Activated naive CD8-positive, alpha-beta T cell treated with anti-CD3 and anti-CD28 coated beads, Interleukin-2, amount 10 ng/mL, durations not matched to agents 7 days and 5 days (primary cell): ENCODE measurements at places on chromosomes 6 and 20. TPM values are rescaled to one million over a fixed set of nuclear protein-coding genes. Genes with fewer than 3 reads are reported as not detected.

SOX12 gene
- 10.6 TPM for total RNA-seq

SLC4A11 gene
- 2.4 TPM for total RNA-seq

ARMH2 gene
- 1.6 TPM for total RNA-seq

CDC40 gene
- total RNA-seq: 30.2 TPM

POU5F1 gene
- total RNA-seq: 0.34 TPM

RIMS1 gene
- not detected for total RNA-seq

TBX18 gene
- total RNA-seq: not detected

WFDC6 gene
- not detected for total RNA-seq

ROS1 gene
- total RNA-seq: not detected

BHLHE23 gene
- not detected for total RNA-seq

- H3K4me3 ChIP-seq: no peak overlapping the region
- H3K27ac ChIP-seq: no peak overlapping the region
- DNase-seq: no peak
These were observed 66.6 kb downstream of the RNF182 start for GRCh38 chr6:13991393-13991792.

- H3K36me3 ChIP-seq: peaks cover 2% of the 10 kb centered on the region
- H3K4me1 ChIP-seq: peaks cover 26% of the 10 kb centered on the region
These were observed 662 bp downstream of the ENTPD6 start for GRCh38 chr20:25195962-25196785.

DNA sequence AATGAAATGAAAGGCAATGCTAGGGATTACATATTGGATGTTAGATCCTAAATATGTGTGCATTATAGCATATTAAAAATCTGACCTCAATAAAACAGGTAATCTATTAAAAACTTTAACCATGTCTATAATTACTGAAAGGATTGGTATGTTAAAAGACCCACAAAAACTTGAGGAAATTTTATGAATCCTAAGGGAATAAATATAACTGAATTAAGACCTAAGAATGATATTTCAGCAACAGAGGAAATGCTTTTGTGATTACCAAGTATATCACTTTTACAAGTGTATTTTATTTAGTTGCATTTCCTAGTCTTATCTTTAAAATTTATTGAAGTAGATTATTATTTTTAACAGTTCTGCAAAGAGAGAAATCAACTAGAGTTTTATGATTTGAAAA lies 571.5 kb downstream of the HDGFL1 start:
- no peak for DNase-seq
- H3K36me3 ChIP-seq: no peaks in the 10 kb centered on the region
- H3K4me3 ChIP-seq: no peak overlapping the region
- no peaks in the 10 kb centered on the region for H3K4me1 ChIP-seq

DNA sequence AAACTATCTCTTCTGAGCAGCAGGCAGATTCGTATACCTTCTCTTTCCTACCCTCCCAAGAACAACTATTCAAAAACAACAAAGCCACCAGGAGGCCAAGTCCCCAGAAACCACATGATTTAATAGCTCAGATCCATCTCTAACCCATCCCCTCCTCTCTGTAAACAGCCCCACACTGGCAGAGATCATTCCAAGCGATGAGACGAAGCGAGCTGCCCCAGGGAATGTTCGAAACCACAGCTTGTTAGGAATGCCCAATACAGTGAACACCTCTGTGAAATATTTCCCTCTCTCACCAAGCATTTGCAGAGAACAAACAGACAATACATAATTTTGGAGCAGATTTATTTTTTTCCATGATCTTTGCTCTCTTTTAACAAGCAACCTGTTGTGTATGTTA lies 231.8 kb downstream of the SOD2 start:
- no peaks in the 10 kb centered on the region for H3K36me3 ChIP-seq
- DNase-seq: no peak
- H3K4me3 ChIP-seq: no peak overlapping the region
- H3K27me3 ChIP-seq: peaks cover 4% of the 10 kb centered on the region

- H3K4me3 ChIP-seq: peak overlapping the region; percentile 76
- DNase-seq: no peak
- H3K27ac ChIP-seq: peak overlapping the region; percentile 70
- peaks cover 55% of the 10 kb centered on the region for H3K4me1 ChIP-seq
- H3K27me3 ChIP-seq: peaks cover 31% of the 10 kb centered on the region
These were observed 12.0 kb upstream of the LTA start for GRCh38 chr6:31559958-31560696.

DNA sequence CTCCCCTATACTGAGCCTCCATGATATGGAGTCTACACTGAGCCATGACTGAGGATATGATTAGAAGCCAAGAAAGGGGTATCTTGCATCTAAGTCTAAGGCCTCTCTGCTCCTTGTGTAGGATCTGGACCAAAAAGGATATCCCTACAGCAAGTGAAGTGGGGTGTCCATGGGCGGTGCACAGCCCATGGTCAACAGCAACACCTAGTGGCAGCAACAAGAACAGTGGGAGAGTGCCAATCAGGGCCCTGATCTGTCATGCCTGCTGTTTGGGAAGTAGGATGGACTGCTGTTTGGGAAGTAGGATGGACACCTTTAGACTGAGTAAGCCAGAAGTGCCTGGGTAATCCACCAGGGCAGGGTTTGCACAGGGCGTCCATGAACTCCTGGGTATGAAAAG lies 22.4 kb downstream of the PTGIS start:
- no peak overlapping the region for H3K4me3 ChIP-seq
- peaks cover 2% of the 10 kb centered on the region for H3K27me3 ChIP-seq
- H3K4me1 ChIP-seq: peaks cover 9% of the 10 kb centered on the region
- DNase-seq: no peak
- peaks cover 4% of the 10 kb centered on the region for H3K36me3 ChIP-seq

- no peak overlapping the region for H3K27ac ChIP-seq
- H3K27me3 ChIP-seq: peaks cover 62% of the 10 kb centered on the region
- no peak overlapping the region for H3K4me3 ChIP-seq
- H3K4me1 ChIP-seq: peaks cover 2% of the 10 kb centered on the region
- no peak for DNase-seq
These were observed 11.7 kb upstream of the HCK start for GRCh38 chr20:32040142-32040953.

DNA sequence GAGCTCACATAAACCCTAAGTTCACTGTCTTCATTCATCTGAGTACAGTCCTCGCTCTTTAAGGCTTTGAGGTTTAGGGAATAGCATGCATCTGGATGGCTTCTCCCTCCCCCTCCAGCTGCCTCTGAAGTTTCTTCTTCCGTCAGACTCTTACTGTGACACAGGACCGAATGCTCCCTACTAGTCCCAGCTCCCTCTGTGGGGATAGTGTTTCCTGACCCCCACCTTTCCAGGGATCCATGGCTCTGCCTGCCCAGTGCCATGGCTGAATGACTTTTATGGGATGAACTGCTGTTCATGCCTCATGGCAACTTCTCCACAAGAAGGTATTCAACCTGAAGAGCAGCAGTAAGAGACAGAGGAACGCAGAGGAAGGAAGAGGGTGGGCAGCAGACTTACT lies 79.8 kb upstream of the EMILIN3 start:
- no peaks in the 10 kb centered on the region for H3K27me3 ChIP-seq
- no peak overlapping the region for H3K27ac ChIP-seq

DNA sequence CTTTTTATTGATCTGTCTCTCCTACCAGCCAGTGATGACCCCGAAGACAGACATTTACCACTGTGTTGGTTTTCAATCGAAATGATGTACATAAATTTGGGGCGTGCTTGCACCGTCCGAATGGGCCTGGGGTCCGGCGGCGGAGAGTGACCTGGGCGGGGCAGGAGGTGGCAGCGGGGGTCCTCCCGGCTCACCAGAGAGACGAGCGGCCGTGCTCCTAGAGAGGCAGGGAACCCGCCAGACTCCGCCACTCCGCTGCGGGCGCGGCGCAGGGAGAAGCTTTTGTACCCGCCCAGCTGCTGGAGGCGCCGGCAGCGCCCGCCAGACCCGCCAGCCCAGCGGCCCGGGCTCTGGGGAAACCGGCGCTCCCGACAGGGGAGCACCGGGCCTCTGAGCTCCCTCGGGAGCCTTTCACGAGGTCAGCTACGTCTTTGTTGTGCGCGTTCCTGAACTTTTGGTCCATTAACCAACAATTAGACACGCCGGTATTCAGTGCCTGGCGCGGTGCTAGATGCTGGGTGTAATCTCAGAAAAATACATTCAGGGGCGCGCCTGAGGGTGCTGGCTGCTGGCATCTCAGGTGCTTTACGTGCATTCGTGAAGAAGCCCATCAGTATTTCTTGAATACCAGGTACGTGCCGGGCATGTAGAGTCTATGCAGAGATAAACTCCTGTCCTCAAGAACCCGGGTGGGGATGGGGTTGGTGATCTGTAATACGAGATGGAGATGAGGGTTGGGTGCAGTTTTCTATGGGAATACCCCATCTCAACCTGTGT lies at the start of gene PGBD1:
Gene PGBD1, plus strand, starts transcription at position 285 of the 777 bp plus-strand sequence. CDS start 2,242 bp downstream, outside the sequence.
- DNase-seq: peak; percentile 78
- peak within 1 kb of the TSS; percentile 89 for H3K4me3 ChIP-seq
- H3K27ac ChIP-seq: peak within 1 kb of the TSS; percentile 24
- H3K27me3 ChIP-seq: peaks cover 5% of the 10 kb centered on the region
- peaks cover 15% of the 10 kb centered on the region for H3K36me3 ChIP-seq
- H3K4me1 ChIP-seq: peaks cover 15% of the 10 kb centered on the region

GRCh38 chr6:10395171-10395703 lies 19.6 kb downstream of the TFAP2A start:
- H3K36me3 ChIP-seq: peaks cover 3% of the 10 kb centered on the region
- peaks cover 4% of the 10 kb centered on the region for H3K4me1 ChIP-seq
- H3K27me3 ChIP-seq: peaks cover 93% of the 10 kb centered on the region
- H3K4me3 ChIP-seq: no peak overlapping the region

DNA sequence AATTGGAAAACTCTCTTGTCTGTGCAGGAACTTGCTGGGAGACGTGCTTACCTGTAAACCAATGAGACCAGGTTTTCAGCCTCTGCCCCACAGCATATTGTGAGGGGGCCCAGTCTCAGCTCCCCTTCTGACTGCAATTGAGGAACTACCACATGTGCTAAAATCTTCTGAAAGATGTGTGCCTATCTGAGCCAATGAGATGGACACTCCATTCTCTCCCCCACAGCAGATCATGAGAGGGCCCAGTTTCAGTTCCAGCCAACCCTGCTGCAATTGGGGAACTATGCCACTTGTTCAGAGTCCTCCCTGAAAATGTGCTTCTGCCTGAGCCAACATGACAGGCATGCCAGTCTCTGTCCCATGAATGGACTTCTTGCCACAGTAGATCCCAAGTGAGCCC lies 20.9 kb upstream of the PI3 start:
- H3K4me1 ChIP-seq: peaks cover 2% of the 10 kb centered on the region
- H3K27me3 ChIP-seq: peaks cover 25% of the 10 kb centered on the region
- DNase-seq: no peak

- H3K4me1 ChIP-seq: no peaks in the 10 kb centered on the region
- no peaks in the 10 kb centered on the region for H3K27me3 ChIP-seq
- H3K36me3 ChIP-seq: no peaks in the 10 kb centered on the region
- no peak overlapping the region for H3K27ac ChIP-seq
- DNase-seq: no peak
These were observed 625.1 kb upstream of the IMPG1 start for GRCh38 chr6:76697585-76697984.

DNA sequence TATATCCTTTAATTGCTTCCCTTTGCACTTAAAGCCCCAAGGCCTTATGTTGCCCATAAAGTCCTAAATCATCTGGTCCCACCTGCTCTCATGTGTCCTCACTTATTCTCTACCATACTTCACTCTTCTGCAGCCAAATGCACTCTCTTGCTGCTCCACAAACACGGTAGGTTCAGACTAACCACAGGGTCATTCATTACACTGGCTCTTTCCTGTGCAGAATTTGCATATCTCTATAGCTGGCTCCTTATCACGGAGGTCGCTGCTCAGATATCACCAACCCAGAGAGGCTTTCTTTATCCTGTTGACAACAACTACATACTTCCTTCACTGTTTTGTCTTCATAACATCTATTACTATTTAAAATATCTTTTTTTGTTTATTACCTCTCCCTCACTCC lies 86.8 kb downstream of the MOXD1 start:
- no peak overlapping the region for H3K4me3 ChIP-seq
- no peaks in the 10 kb centered on the region for H3K27me3 ChIP-seq
- no peak overlapping the region for H3K27ac ChIP-seq
- no peak for DNase-seq
- H3K36me3 ChIP-seq: no peaks in the 10 kb centered on the region

DNA sequence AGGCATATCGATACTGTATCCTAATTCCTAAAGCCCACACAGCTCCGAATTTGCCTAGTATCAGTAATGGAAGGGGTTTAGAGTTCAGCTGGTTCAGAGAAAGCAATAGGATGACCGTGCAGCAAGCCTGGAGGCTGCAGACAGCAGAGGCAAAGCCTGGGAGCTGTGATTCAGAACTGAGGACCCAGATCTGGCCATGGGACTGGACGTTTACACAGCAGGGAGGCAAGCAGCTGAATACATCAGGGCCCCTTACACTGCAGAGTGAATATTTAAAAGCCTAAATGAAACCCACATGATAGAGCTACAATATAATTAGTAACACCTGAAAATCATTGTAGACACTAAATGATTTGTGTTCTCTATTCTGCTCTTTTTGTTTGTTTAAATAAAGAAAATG lies 38.0 kb downstream of the ELOVL2 start:
- DNase-seq: no peak
- H3K27ac ChIP-seq: no peak overlapping the region
- peaks cover 14% of the 10 kb centered on the region for H3K27me3 ChIP-seq
- no peak overlapping the region for H3K4me3 ChIP-seq

DNA sequence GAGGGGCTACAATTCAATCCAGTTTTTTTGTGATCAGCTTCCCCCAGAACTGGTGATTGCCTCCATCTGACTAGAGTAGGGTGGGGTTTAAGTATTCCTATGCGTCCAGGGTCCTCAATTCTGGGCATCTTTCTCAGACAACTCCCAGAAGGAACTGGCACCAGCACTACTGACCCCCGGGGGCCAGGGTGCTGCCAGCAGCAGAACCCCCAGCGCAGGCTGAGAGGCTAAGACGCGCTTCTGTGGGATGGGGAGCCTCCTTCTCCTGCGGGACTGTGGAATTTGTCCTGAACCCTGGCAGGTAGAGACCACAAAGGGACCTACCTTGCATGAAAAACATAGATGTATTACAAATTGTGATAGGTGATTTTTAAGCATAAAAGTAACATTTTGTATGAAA lies 124.4 kb downstream of the PACRG start:
- no peak for DNase-seq
- no peaks in the 10 kb centered on the region for H3K36me3 ChIP-seq
- no peak overlapping the region for H3K27ac ChIP-seq
- H3K4me1 ChIP-seq: no peaks in the 10 kb centered on the region

- H3K27ac ChIP-seq: no peak overlapping the region
- H3K27me3 ChIP-seq: peaks cover 17% of the 10 kb centered on the region
- no peak overlapping the region for H3K4me3 ChIP-seq
- H3K4me1 ChIP-seq: peaks cover 3% of the 10 kb centered on the region
- H3K36me3 ChIP-seq: no peaks in the 10 kb centered on the region
These were observed 50.9 kb upstream of the CCDC28A start for GRCh38 chr6:138722425-138723371.

- no peaks in the 10 kb centered on the region for H3K36me3 ChIP-seq
- no peak for DNase-seq
- H3K27ac ChIP-seq: no peak overlapping the region
- no peaks in the 10 kb centered on the region for H3K4me1 ChIP-seq
These were observed 63.6 kb upstream of the STX16 start for GRCh38 chr20:58587467-58587866.

- DNase-seq: no peak
- H3K36me3 ChIP-seq: no peaks in the 10 kb centered on the region
- peak overlapping the region; percentile 10 for H3K4me3 ChIP-seq
These were observed 26.5 kb downstream of the CD109 start for GRCh38 chr6:73722318-73723060.
